Activated CD8-positive, alpha-beta T cell treated with anti-CD3 and anti-CD28 coated beads for 36 hours (primary cell): ENCODE measurements at places on chromosomes 13 and 19. TPM values are rescaled to one million over a fixed set of nuclear protein-coding genes. Genes with fewer than 3 reads are reported as not detected.

DNA sequence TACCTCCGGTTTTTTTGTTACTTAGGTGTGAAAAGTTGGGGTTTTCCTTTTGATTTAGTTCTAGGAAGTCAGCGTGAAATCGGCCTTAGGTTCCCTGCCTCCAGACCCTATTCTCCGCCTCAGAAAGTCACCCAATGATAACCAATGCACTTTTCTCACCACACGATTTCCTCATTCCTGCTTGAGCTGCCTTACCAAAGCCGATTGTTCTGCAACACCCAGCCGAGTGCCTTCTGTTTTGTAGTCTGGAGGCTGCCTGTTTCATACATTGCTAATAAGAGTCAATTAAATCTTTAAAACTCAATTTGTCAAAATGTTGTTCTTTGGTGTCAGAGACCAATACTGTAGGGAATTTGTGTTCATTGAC is 39.7 kb downstream of the GJA3 start:
- DNase-seq, result no peak

GRCh38 chr13:27463500-27463899 is 13.1 kb upstream of the MTIF3 start:
- DNase-seq, result no peak

Gene MISP3
- 1.5 TPM for total RNA-seq

Gene PCDH20
- not detected for total RNA-seq

DNA sequence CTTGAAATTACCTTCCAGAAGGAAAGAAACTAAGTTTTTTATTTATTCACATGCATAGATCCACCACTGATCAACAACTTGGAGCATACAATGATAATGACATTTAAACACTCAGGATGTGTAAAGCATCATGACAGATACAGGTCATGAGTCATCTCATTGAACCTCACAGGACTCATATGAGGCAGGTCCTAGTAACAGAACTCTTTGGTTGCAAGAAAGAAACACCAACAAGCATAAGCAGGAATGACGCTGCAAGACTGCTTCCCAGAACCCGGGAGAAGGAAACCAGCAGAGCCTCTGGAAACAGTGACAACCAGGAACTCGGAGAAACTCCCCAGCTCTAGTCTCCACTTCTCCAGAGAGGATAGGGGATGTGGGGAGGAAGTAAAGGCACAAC is 60.8 kb upstream of the IPO5 start:
- no peak for DNase-seq

DNA sequence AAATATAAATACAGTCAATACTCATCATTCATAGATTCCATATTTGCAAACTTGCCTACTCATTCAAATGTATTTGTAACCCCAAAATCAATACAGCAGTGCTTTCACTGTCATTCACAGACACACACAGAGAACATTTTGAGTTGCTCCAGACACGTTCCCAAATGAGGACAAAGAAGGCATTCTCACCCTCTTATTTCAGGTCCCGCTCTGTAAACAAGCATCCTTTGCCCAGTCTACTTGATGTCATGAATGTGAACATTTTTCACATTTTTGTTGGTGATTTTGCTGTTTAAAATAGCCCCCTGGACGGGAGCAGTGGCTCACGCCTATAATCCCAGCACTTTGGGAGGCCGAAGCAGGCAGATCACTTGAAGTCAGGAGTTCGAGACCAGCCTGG is 15.5 kb downstream of the C19orf47 start:
- no peak for DNase-seq

DNA sequence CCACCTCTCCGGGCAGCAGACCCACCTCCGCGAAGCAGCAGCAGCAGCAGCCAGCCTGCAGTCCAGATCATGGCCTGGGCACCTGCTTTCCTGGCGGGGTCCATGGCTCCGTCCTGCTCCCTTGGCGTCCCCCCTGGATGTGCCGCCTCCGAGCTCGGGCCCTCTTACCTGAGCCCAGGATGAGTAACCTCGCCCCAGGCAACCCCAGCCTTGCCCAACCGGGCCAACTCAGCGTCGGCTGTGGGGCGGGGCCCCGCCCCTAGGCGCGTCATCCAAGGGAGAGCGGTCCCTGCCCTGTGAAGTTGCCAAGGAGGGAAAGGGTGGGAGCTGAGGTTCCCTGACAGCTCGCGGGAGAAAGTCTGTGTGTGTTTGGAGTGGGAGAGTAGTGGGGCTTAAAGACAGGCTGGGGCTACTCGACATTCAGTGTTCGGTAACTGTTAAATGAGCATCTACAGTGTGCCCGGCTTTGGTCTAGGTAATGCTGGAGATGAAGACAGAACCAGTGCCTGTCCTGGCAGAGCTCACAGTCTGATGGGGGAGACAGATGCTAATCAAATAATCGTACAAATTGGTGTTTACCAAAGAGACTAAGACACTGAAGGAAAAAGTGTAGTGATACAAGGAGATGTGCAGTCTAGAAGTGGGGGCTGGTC is at the start of gene LYPD3:
TSS of gene LYPD3 (minus strand) at position 141 of the 653 bp plus-strand sequence. CDS start at position 104, 37 bp downstream.
- DNase-seq, result no peak

Gene HSH2D
- total RNA-seq, result 25.5 TPM

DNA sequence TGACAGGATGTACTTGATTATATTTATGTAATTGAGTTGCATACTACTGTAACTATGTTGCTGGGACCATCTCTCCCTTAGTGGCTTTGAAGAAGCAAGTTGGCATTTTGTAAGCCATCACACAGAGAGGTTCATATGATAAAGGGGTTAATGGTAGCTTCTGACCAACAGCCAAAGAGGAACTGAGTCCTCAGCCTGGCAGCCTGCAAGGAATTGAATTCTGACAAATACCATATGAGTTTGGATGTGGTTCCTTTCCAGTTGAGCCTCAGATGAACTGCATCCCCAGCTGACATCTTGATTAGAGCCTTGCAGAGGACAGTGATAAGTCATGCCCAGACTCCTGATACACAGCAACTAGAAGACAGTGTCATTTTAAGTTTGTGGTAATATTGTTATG is 8.6 kb upstream of the MYCBP2 start:
- DNase-seq, result no peak
